ENCODE measurements at places on chromosomes 2 and 18.

GRCh38 chr18:62637807-62638687, 77.3 kb upstream of the PHLPP1 start:
- peaks cover 5% of the 10 kb centered on the region for H3K4me1 ChIP-seq
- no peak overlapping the region for H3K27ac ChIP-seq
- no peak overlapping the region for H3K4me3 ChIP-seq
- H3K36me3 ChIP-seq, result no peaks in the 10 kb centered on the region

- no peak overlapping the region for H3K27ac ChIP-seq
- H3K4me1 ChIP-seq, result peaks cover 9% of the 10 kb centered on the region
- DNase-seq, result peak; percentile 27
- H3K4me3 ChIP-seq, result no peak overlapping the region
Measured at GRCh38 chr2:71882949-71883472, 264.7 kb downstream of the CYP26B1 start.

- DNase-seq, result no peak
- H3K4me3 ChIP-seq, result no peak overlapping the region
- no peaks in the 10 kb centered on the region for H3K36me3 ChIP-seq
- H3K27ac ChIP-seq, result no peak overlapping the region
- no peaks in the 10 kb centered on the region for H3K4me1 ChIP-seq
Measured at GRCh38 chr2:2851806-2852777, 521.0 kb upstream of the MYT1L start.

DNA sequence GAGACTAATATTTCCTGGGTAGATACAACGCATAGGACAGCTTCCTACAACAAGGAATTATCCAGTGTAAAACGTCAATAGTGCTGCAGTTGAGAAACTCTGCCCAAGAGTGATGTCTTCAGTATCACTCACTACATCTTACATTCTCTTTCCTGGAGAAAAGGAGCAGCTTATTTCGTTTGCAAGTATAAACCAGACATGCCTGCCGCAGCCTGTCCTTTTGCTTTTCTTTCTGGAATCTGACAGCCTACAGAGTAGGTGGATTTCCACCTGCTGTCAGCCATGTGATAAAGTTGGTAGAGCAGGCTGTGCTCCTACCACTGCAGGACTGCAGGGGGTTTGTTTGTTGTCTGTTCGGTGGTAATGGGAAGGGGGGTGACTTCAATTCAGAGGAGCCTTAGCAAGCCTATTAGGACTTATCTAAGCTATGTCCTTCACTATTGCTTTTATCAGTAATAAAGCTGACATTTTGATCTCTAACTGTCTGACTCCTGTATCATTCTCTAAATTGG, 439.1 kb downstream of the GRB14 start:
- no peaks in the 10 kb centered on the region for H3K36me3 ChIP-seq
- DNase-seq, result no peak
- H3K4me3 ChIP-seq, result no peak overlapping the region
- H3K4me1 ChIP-seq, result no peaks in the 10 kb centered on the region
- no peak overlapping the region for H3K27ac ChIP-seq
- H3K27me3 ChIP-seq, result no peaks in the 10 kb centered on the region

DNA sequence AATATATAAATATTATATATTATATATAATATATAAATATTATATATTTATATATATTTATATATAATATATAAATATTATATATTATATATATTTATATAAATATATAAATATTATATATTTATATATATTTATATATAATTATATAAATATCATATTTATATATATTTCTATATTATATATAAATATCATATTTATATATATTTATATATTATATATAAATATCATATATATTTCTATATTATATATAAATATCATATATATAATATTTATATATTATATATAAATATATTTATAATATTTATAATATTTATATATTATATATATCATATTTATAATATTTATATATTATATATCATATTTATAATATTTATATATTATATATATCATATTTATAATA, 321.4 kb downstream of the CDH2 start:
- no peaks in the 10 kb centered on the region for H3K36me3 ChIP-seq
- H3K4me3 ChIP-seq, result no peak overlapping the region
- H3K27me3 ChIP-seq, result no peaks in the 10 kb centered on the region
- DNase-seq, result no peak

DNA sequence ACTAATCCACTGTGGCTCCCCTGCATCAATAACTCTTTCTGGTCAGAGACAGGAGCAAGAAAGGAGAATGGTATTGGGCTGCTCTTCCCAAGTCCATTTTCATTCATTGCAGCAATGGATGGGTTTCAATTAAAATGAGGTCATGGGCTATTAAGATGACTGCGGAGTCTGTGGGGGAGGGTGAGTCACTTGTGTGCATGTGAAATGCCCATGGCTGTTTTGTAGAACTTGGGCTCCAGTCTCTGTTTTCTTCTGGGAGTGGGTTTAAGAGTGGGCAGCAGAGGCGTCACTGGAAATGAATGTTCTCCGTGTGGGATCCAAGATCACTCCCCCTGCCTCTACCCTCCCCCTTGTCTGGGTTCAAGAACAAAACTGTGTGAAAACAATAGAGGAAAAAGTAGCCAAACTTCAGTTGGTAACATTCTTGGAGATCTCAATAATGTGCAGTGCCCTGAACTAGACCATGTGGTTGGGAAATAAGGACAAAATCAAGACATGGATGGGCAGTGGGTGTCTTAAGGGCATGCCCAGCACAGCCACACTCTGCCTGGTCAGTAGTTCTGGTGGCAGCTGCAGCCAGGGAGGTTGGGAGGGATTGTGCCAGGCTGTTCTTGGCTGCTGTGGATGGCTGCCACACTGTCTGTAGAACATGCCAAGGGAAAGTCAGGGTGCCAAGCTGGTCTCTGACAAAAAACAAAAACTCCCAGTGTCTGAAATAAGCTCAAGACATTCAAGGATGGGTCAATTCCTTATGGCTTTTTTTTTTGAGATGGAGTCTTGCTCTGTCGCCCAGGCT, 68.2 kb upstream of the CXCR4 start:
- DNase-seq, result no peak
- H3K4me1 ChIP-seq, result no peaks in the 10 kb centered on the region
- H3K27me3 ChIP-seq, result no peaks in the 10 kb centered on the region
- no peak overlapping the region for H3K4me3 ChIP-seq
- no peak overlapping the region for H3K27ac ChIP-seq

DNA sequence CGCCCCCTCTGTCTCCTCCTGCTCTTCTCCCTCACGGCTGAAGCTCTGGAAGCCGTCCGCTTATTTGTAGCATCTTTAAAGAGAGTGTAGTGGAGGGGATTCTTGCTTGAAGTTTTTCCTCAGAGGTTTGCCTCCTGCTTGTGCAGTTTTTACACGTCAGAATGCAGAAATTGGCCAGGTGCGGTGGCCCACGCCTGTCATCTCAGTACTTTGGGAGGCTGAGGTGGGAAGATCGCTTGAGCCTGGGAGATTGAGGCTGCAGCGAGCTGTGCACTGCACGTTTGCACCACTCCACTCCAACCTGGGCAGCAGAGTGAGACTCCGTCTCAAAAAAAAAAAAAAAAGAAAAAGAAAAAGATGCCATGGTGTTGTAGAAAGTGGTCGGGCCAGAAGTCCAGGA, 69.0 kb downstream of the ITGB1BP1 start:
- H3K4me3 ChIP-seq, result no peak overlapping the region
- DNase-seq, result no peak
- peaks cover 14% of the 10 kb centered on the region for H3K4me1 ChIP-seq

- no peak for DNase-seq
- H3K4me1 ChIP-seq, result peaks cover 13% of the 10 kb centered on the region
- no peak overlapping the region for H3K27ac ChIP-seq
- no peaks in the 10 kb centered on the region for H3K27me3 ChIP-seq
- H3K4me3 ChIP-seq, result no peak overlapping the region
- no peaks in the 10 kb centered on the region for H3K36me3 ChIP-seq
Measured at GRCh38 chr2:19736191-19736831, 165.5 kb downstream of the TTC32 start.

GRCh38 chr2:160156100-160156499, 44.0 kb downstream of the ITGB6 start:
- H3K4me1 ChIP-seq, result no peaks in the 10 kb centered on the region
- no peaks in the 10 kb centered on the region for H3K27me3 ChIP-seq
- H3K4me3 ChIP-seq, result no peak overlapping the region
- H3K36me3 ChIP-seq, result no peaks in the 10 kb centered on the region

DNA sequence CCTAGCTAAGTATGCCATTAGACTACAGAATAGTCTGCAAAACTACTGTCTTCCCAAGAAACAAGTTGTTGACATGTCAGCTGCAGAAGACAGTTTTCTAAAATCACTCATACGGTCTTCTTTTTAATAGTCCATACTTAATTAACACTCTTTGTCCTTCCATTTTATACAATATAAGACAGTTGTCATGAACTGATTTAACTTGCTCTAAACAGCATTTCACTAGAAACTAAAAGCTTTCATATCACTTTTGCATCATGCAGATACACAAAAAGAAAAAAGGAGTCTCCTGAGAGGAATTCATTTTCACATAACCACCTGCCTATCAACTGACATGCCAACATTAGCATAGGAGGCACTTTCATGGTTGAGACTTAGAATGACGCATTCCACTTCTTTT, 1159.6 kb upstream of the CHAC2 start:
- H3K4me3 ChIP-seq, result no peak overlapping the region
- H3K27me3 ChIP-seq, result no peaks in the 10 kb centered on the region
- no peaks in the 10 kb centered on the region for H3K36me3 ChIP-seq
- no peak overlapping the region for H3K27ac ChIP-seq
- H3K4me1 ChIP-seq, result no peaks in the 10 kb centered on the region

DNA sequence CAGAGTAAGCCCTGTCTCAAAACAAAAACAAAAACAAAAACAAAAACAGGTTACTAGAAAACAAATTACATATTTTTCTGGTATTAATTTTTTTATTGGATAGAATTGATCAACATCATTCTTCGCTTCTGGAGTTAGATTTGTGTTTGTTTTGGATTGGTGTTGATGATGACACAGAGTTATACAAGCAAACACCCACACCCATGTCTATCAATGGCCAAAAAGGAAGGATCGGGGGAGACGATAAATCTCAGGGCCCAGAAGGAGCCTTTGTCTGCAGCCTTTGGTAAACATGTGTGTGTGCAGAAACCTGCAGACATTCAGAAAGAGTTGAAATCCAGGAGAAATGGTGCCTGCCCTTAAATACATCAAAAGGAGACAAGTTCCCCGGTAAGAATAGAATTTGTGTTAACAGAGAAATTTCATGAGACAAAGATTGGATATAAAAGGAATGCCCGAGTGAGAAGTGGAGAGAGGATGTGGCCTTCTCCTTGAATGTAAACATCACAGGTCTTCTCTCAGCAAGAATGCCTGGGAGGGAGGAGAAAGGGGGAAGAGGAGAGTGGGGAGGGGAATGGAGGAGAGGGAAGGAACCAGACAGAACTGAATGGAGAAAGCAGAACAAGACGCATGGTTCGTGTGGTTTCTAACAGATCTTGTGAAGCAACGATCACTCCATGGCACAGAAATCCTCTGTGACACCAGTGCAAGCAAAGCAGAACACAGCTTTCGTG, 40.4 kb upstream of the TMEM178A start:
- no peak overlapping the region for H3K27ac ChIP-seq
- H3K27me3 ChIP-seq, result no peaks in the 10 kb centered on the region
- DNase-seq, result no peak
- H3K36me3 ChIP-seq, result no peaks in the 10 kb centered on the region
- H3K4me3 ChIP-seq, result no peak overlapping the region

DNA sequence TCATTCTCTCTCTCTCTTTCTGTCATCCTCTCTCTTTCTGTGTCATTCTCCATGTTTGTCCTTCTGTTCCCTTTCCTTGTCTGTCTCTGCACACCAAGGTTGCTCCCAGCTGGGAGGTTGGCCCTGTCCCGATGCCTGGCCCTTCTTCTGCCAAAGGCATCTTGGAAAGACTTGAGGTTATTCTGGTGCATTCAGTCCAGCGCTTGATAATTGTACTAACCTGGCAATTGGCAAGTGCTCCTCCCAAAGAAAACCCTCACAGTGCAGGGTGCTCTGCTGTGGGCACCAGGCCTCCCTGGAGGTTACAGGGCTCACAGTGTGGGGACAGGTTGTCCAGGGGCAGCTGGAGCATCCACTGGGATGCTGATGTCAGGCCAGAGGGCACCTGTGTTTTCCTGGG, 95.4 kb downstream of the GLI2 start:
- no peaks in the 10 kb centered on the region for H3K36me3 ChIP-seq
- no peak overlapping the region for H3K27ac ChIP-seq
- H3K4me3 ChIP-seq, result no peak overlapping the region

DNA sequence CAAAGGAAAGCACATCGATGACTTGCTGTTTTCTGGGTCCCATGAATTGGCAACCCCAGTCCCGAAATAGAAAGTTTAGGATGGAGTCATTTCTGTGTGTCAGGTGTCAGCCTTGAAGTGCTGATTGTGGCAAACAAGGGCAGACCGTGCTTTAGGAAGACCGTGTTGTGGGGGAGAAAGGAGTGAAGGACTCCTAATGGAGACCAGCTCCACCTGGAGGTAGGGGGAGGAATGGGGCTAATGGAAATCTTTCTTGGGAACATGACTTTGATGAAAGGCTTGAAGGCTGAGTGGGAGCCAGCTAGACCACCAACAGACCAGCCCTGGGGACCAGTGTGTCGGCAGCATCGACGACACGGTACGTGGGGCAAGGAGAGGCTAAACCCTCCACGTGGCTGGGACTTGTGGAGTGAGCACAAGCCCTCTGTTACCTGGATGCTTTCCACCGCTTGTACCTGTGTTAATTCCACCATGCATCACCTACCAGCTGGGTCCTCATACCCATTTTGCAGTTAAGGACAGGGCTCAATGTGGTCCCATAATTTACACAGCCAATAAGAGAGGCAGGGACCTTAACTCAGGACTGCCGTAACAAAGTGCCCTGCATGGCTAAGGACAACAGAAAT, 104.2 kb downstream of the SH3BP4 start:
- no peaks in the 10 kb centered on the region for H3K27me3 ChIP-seq
- DNase-seq, result peak; percentile 40
- peaks cover 6% of the 10 kb centered on the region for H3K36me3 ChIP-seq
- H3K4me1 ChIP-seq, result peaks cover 6% of the 10 kb centered on the region
- H3K27ac ChIP-seq, result no peak overlapping the region

- H3K36me3 ChIP-seq, result no peaks in the 10 kb centered on the region
- no peaks in the 10 kb centered on the region for H3K27me3 ChIP-seq
- H3K4me3 ChIP-seq, result no peak overlapping the region
- no peaks in the 10 kb centered on the region for H3K4me1 ChIP-seq
- H3K27ac ChIP-seq, result no peak overlapping the region
Measured at GRCh38 chr2:232980683-232981082, 32.4 kb downstream of the NGEF start.

DNA sequence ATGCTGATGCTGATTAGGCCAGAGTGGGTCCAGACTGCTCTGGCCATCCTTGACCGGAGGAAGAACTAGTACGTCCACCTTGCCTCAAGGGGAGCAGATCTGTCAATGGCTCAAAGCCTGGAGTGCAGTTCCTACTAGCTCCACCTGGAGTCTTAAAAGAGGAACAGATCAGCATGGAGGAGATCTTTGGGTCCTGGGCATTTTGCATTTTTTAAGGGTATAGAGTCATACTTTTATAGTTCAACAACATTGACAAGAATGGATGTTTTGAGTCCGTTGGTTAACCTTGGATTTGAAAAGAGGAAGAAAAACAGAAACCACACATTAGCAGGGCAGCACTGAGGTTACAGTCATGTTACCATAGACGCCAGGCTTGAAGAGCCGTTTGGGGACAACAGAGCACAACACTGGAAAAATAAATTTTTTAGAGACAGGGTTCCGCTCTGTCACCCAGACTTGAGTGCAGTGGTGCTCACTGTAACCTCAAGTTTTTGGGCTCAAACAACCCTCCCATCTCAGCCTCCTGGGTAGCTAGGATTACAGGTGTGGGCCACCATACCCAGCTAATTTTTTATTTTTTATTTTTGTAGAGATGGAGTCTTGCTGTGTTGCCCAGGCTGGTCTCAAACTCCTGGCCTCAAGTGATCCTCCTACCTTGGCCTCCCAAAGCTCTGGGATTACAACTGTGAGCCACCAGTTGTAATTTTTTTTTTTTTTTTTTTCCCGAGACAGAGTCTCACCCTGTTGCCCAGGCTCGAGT, 78.5 kb downstream of the PRKCE start:
- no peaks in the 10 kb centered on the region for H3K4me1 ChIP-seq
- no peaks in the 10 kb centered on the region for H3K36me3 ChIP-seq
- peak; percentile 13 for DNase-seq
- no peak overlapping the region for H3K4me3 ChIP-seq
- no peak overlapping the region for H3K27ac ChIP-seq
- H3K27me3 ChIP-seq, result no peaks in the 10 kb centered on the region

Data from thyroid gland (tissue), 4 donors.